Renal cortical epithelial cell (primary cell): ENCODE measurements at places on chromosomes 4 and X.

DNA sequence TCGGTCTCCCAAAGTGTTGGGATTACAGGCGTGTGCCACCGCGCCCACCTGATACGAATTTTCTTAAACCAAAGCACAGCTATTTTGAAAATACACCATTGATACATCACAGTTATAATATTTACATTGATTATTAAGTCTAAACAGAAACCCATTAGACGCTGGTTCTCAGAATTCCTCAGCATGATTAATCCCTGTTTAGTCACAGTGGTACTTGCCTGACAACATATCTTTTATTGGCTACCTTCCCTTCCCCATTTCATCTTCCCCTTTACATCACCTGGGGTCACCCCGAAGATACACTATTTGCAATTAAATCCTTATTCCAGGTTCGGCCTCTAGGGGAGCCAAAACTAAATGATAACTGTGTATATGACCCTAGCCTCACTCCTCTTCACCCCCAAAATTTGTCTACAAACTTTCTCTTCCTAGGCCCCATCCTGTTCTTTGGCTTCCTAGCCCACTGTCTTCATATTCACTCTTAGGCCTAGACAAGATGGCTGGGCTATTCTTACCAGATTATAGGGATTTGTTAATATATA is 36.8 kb upstream of the IL1RAPL1 start:
- no peak for DNase-seq

DNA sequence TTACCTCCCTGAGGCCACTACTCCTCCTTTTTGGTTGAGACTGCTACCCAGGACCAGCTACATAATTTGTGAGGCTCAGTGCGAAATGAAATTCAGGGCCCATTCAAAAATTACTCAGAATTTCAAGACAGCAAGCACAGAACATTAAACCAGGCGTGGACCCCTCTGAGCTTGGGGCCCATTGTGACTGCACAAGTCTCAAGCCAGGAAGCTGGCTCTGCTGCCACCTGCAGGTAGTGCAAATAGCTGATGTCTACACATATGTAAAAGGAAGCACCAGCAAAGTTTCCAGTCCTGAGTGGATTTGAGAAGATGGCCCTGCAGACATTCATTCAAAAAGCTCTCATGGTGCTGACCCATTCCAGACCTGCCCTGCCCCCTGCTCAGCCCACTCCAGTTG is 213.4 kb upstream of the LNX1 start:
- DNase-seq = peak; percentile 21

- peak; percentile 69 for DNase-seq
Measured at GRCh38 chrX:13401724-13402123, 81.9 kb upstream of the ATXN3L start.

- DNase-seq = no peak
Measured at GRCh38 chr4:10962246-10962645, 277.7 kb upstream of the CLNK start.

GRCh38 chr4:7780751-7781348 is 158.8 kb downstream of the AFAP1 start:
- no peak for DNase-seq

DNA sequence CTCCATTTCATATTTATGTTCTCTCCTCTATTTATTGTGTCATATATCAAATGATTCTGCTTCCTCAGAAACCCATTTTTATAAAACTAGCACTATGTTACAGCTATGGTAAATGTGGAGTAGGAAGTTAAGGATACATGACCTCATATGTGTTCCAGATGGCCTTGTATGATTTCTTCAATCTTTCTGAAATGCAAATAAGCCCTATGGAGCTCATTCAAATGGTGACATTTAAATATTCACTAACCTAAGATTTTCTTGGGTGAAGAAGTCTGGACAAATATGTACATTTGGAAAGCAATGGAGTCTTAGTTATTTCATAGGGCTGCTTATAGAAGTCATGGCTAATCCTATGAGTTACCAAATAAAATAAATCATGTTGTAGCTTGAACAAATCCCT is 782.5 kb downstream of the STPG2 start:
- no peak for DNase-seq
